ENCODE measurements at places on chromosomes 3 and 15. TPM values are rescaled to one million over a fixed set of nuclear protein-coding genes. Genes with fewer than 3 reads are reported as not detected.

DNA sequence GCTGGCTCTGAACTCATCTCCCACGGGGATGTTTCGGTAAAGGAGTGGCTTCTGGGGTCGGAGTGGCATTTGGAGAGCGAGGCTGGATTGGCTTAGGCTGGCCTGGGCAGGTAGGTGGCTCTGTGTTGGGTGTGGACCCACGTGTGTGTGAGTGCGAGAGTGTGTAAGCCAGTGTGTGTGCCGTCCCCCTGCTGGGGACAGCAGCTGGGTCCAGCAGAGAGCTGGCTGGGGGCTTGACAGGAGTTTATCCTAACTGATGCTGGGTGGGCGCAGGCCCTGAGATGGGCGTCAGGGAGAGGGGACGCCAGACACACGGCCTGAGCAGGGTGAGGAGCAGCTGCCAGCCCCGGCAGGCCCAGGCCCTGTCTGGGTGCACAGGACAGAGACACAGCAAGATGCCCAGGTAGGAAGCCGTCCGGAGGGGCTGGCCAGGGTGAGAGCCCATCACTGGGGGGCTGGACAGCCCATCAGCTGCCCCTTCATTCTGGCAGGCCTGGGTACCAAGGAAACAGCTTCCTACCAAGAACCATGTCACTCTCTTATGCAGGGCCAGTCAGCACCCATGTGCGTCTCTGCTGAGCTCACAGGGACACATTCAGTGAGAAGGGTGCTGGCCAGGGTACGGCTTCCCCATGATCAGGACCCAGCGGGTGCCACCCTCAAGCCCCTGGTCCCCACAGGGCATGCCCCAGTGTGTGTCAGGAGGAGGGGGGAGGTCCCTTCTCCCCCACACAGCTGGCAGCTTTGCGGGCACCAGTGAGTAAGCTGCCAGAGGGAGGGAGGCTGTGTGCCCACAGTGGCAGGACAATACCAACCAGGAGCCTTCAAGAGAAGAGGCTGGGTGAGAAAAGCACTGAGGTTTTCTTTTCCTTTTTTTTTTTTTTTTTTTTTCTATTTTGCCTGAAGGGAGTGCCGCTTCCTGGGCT is 1.1 kb downstream of the PAK6 start:
- H3K4me1 ChIP-seq: no peaks in the 10 kb centered on the region
- no peak for DNase-seq
- no peak overlapping the region for H3K27ac ChIP-seq
- H3K27me3 ChIP-seq: no peaks in the 10 kb centered on the region
- H3K4me3 ChIP-seq: no peak overlapping the region
- no peaks in the 10 kb centered on the region for H3K36me3 ChIP-seq

C15orf40 gene
- 5.9 TPM for total RNA-seq

ITIH1 gene
- not detected for total RNA-seq

- DNase-seq: no peak
- no peak overlapping the region for H3K27ac ChIP-seq
- no peak overlapping the region for H3K4me3 ChIP-seq
- H3K4me1 ChIP-seq: no peaks in the 10 kb centered on the region
Observed at GRCh38 chr3:156792114-156792513, 34.0 kb upstream of the LEKR1 start.
